ENCODE measurements at places on chromosomes 3 and 15.

GRCh38 chr15:74781431-74782258 is at the start of gene CSK:
CSK (plus strand) TSS chr15:74782080; CDS start chr15:74798298, 16,218 bp downstream.
- DNase-seq: peak; percentile 75

GRCh38 chr3:48567090-48567489 is 3.5 kb upstream of the UCN2 start:
- no peak for DNase-seq

DNA sequence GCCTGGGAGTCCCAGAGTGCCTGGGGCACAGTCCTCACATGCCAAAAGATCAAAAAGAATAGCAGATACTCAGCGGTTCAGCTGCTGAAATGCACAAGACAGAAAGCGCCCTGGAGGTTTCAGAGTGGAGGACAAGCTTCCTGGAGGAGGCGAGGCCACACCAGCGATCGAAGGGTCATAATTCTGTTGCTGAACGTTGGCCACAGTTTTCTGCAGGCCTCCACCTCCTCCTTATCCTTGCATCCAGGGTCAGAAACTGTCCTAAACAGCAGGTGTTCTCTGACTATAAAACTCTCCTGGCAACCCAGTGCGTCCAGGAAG is 220.3 kb upstream of the LINGO1 start:
- no peak for DNase-seq

DNA sequence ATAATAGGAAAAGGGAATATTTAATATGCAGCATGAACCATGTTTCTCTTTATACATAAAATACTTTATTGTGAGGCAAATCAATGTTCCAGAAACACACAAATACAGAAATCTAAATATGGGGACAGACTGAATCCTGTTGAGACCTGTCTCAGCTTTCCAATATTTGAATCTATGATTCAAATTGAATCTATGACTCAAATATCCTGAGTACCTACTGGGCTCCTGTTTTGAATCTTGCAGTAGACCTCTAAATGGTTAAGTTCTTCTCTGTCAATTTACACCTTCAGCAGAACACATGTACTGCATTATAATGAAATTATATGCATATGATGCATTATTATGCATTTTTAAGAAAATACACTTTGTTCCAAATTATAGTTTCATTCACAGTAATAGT is 143.2 kb upstream of the PLXND1 start:
- DNase-seq: no peak

DNA sequence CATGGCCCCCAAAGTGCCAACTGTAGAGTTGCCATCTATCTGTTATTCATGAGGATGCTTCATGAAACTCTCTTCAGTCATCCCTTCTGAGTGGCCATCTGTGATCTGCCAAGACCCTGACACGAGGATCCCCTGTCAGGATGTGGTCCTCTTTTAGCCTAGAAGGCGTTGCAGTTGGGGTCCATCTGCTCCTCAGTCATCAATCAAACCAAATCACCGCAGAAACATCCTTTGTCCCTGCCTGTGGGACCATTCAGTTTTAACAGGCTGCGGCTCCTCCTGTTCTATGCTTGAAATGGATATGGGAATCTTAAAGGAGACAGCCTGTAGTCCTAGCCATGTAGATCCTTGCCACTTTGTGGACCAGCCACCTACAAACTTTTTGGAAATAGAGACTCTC is 5.9 kb upstream of the RPS27L start:
- DNase-seq: no peak

DNA sequence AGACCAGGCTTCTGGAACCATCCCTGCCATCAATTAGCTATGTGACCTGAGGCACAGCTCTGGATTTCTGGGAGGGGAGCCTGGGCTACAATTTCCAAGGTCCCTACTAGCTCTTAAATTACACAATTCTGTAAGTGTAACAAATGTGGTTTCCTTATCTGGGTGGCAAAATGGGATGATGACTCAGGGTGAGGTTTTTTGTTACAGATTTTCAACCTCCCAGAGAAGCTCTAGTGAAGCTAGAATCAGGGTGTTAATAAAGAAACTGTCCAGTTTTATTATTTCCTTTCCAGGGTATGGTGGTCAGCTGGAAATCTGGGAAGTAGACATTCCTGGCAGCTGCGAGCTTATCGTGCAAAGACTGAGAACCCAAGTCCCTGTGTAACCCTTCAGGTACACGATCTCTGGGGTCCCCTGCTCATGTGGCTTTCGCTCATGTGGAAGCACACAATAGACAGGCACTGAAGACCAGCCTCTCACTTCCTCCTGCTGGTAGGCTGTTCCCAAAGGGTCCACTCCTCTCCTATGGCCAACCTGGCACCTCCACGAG is 7.3 kb downstream of the RAB27A start:
- peak; percentile 77 for DNase-seq

DNA sequence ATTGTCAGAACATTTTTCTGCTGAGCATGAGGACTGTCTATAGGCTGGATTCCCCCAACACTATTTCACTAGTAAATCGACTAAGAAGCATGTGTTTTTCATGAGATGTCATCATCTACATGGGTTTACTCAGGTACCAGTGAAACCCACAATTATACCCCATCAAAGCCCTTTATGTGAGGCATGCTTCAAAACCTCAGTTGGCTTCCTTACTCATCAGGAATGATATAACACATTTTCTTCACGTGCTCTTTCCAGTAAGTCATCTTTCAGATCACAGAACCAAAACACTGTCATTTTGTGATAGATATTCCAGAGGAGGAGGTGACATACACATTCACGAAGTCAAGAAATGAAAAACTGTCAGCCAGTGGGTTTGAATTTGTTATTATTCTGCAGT is 116.5 kb downstream of the ANO10 start:
- peak; percentile 89 for DNase-seq

GRCh38 chr3:72082186-72082715 is 297.3 kb upstream of the PROK2 start:
- no peak for DNase-seq

DNA sequence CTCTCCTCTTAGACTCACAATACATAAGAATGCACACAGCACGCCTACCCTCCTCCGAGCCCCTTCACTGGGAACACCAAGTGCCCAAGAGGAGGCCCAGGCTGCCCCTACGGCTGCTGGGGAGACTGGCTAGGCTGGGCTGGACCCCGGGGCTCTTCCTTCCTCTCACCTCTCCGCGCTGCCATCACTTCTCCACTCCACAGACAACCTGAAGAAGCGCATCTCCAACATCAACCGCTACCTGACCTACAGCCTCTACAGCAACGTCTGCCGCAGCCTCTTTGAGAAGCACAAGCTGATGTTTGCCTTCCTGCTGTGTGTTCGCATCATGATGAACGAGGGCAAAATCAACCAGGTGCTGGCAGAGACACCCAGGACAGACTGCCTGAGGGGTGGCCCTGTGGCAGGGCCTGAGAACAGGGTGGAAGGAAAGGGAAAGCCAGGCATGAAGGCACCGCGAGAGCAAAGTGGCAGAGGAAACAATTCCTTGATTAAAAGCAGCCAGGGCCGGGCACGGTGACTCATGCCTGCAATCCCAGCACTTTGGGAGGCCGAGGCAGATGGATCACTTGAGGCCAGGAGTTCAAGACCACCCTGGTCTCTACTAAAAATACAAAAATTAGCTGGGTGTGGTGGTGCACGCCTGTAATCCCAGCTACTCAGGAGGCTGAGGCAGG is 51.6 kb downstream of the SEMA3G start:
- DNase-seq: no peak

GRCh38 chr3:142975316-142975995 is 12.0 kb upstream of the PAQR9 start:
- no peak for DNase-seq

GRCh38 chr15:78067328-78068228 is 9.9 kb downstream of the TBC1D2B start:
- DNase-seq: no peak

DNA sequence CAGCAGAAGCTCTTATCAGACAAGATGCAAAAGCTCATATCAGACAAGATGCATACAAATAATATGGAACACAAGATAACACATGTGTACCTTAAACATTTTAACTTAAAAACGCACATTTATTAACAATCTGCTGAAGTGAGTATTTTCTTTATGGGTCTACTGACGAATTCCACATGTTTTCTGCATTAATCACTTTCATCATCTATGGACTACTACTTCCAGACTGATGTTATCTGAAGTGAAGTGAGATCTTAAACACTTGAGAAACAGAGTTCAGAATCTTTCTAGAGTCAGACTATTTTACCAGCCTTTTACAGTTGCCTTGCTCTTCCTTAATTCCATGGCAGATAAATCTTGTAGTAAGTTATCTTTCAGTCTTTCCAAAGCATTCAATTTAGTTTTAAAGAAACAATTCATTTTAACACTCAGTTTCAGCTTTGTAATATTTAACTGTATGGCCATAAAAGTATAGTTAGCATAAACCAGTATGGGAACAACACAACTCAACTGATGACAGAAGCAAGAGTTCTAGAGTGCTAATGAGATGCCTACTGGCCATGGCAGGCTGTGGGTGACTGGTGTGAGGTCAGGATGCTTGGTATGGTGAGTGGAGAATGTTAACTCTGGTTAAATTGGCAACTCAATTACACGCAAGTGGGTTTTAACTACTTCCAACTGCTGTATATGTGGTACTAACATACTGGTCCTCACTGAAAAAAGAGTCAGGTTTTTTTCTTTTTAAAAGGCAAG is 9.8 kb downstream of the CMTM6 start:
- DNase-seq: peak; percentile 71

All from ELR (cell line).